ENCODE measurements at places on chromosomes 12 and 14. TPM values are rescaled to one million over a fixed set of nuclear protein-coding genes. Genes with fewer than 3 reads are reported as not detected.
A peak's percentile ranks its signal among the peaks of the same experiment; 100 is the strongest.

- DNase-seq: peak; percentile 59
Measured at GRCh38 chr14:61527325-61528100, 167.8 kb upstream of the HIF1A start.

The CARMIL3 gene
- total RNA-seq: 0.78 TPM

The MANSC4 gene
- not detected for total RNA-seq

The FGF6 gene
- not detected for total RNA-seq

GRCh38 chr14:88825078-88825458 lies 617 bp downstream of the TTC8 start:
- DNase-seq: no peak

- no peak for DNase-seq
Measured at GRCh38 chr12:9906873-9907272, 25.3 kb downstream of the CLEC2A start.

DNA sequence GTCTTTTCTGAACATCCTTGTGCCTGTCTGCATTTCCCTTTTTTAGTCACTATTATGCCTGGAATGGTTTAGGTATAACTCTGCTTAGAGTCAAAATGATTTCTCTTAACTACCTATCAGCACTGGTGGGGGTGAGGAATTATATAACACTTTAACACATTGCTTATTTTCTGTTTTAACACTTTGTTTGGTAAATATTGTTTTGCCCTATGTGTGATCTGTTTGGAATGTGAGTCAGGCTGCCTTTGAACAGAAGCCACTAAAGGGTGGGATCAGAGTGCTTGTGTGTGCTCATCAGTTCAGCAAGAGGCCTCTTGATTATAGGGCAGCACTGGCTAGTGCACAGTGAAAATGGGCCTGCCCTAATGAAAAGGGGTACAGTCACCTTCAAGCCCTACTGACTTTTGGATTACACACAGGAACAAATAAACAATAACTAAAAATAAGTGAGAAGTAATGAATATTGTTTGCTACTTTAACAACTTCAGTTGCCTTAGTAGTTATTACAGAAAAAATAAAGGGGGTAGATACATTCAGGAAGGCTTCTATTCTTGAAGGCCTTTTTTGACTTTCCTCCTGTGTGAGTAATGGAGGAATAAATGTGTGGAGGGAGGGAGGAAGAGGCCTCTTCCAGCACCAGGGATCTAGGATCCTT lies 23.2 kb downstream of the NGDN start:
- no peak for DNase-seq

The ZNF605 gene
- total RNA-seq: 10.4 TPM

The LBHD2 gene
- total RNA-seq: not detected

- DNase-seq: no peak
Measured at GRCh38 chr12:122326586-122326985, 60.3 kb upstream of the VPS33A start.

The RNASE3 gene
- not detected for total RNA-seq

The KRT75 gene
- not detected for total RNA-seq

DNA sequence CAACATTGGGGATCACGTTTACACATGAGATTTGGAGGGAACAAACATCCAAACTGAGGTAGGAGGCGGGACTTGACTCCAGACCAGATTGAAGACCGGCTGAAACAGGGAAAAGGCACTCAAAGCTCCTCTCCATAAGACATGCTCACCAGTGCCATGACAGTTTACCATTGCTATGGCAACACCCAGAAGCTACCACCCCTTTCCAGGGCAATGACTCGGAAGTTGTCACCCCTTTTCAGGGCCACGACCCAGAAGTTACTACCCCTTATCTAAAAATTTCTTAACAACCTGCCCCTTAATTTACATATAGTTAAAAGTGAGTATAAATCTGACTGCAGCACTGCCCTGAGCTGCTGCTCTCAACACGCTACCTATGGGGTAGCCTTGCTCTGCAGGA lies 34.1 kb downstream of the TMEM233 start:
- DNase-seq: no peak

The WNT1 gene
- not detected for total RNA-seq

The DBX2 gene
- not detected for total RNA-seq

GRCh38 chr14:52650774-52651173 lies 44.6 kb downstream of the ERO1A start:
- no peak for DNase-seq

The IGF1 gene
- 44.8 TPM for total RNA-seq

The ADAM21 gene
- total RNA-seq: 0.52 TPM

- DNase-seq: no peak
Measured at GRCh38 chr14:72775923-72776554, 117.9 kb downstream of the DPF3 start.

DNA sequence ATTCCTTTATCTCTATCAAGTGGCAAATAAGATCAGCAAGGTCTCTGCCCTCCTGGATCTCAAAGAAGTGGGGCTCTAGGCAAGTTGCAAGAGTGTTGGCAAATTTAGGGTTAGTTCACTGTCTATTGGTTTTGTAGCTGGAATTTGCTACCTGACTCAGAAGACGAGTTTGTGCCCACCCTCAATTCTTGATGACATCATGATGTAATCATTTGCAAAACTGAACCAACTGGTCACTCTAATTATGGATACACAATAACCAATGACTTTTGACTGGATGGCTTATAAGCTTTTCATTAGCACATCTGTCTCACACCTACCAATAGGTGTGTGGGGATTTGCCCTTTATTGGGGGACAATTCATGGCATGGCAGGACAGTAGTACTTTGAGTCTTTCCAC lies 4.6 kb downstream of the TMEM233 start:
- DNase-seq: no peak

DNA sequence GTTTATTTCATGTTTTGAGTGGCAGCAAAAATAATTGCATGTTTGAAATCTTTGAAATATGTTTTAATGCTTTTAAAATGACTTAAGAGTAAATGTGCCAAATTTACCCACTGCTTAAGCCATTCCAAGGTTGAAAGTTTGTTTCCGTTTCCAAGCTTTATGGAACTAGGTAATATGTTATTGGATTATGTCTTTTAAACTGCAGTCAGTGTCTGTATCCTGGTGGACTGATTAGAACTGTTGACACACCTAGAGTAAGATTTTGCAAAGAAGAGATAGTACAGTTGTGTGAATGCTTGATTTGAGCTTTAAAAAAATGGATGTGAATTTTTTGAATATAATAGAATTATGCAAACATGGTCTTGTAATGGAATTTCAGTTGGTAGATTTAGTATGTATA lies 135.1 kb downstream of the DERA start:
- DNase-seq: no peak

The CLEC4C gene
- not detected for total RNA-seq
